Adrenal gland (tissue), 19 donors: ENCODE measurements at places on chromosomes 16 and 17. TPM values are rescaled to one million over a fixed set of nuclear protein-coding genes. Genes with fewer than 3 reads are reported as not detected.

The SLC13A5 gene
- not detected for total RNA-seq

The ACSM2A gene
- total RNA-seq, result not detected

The ABCA3 gene
- total RNA-seq, result 17.9 TPM

The NCBP3 gene
- 11.0 TPM for total RNA-seq

The TK1 gene
- total RNA-seq, result 2.5 TPM

The MSI2 gene
- total RNA-seq, result 62.6 TPM

The RND2 gene
- total RNA-seq, result 1.3 TPM

The MT4 gene
- not detected for total RNA-seq

The AOC3 gene
- 21.6 TPM for total RNA-seq

The FOXN1 gene
- total RNA-seq, result not detected

The SOX15 gene
- total RNA-seq, result 0.42 TPM

The RPL13 gene
- 2,335 TPM for total RNA-seq

The ACSM2B gene
- not detected for total RNA-seq

The LAT gene
- 4.7 TPM for total RNA-seq

The SLFN12L gene
- 0.69 TPM for total RNA-seq

The ATP1B2 gene
- 16.5 TPM for total RNA-seq

The ARHGAP27 gene
- 8.3 TPM for total RNA-seq

GRCh38 chr16:49548325-49548970 lies 174.8 kb downstream of the C16orf78 start:
- DNase-seq, result no peak

DNA sequence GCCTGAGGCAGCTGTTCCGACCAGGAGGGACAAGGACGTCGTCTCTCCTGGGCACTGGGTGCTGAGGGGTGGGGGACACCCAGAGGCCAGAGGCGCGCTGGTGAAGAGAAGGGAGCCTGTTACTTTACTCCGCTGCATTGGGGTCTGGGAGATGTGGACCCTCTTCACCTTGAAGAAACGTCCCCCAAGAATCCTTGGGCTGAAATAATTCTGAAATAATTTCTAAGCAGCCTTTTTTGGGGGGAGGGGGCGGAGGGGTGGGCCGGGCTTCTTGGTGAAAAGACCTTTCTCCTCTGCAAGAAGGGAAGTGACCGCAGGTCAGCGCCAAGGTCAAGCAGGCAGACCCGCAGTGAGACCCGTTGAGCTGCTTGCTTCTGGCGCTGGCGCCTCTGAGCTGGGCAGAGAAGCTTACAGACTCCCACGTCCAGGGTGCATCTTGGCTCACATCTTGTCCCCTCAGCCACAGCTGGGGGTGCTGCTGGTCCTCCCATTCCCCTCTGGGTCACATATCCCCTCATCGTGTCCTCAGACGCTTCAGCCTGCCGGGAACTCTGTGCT lies 1.1 kb downstream of the SYT17 start:
- DNase-seq, result no peak

GRCh38 chr16:75288596-75289120 lies 37.2 kb upstream of the BCAR1 start:
- DNase-seq, result no peak

DNA sequence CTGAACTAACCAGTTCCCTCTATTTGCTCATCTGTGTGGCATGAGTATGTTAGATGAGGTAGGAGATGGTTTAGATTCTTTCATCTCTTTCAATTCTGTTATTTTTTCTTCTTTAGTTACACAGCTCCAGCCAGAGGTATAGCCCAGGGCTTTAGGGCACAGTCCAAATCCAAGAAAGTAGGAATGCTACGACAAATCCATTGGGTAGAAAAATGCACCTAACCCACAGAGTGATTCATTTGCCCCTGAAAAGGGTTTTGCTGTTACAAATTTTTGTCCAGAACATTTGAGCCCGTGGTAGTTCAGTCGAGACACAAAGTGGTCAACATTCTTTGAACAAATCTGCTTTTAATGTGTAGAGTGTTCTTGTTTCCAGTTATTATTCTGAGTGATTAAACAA lies 250.7 kb downstream of the HS3ST3A1 start:
- no peak for DNase-seq

GRCh38 chr17:72455562-72455961 lies 334.7 kb downstream of the SOX9 start:
- DNase-seq, result no peak

DNA sequence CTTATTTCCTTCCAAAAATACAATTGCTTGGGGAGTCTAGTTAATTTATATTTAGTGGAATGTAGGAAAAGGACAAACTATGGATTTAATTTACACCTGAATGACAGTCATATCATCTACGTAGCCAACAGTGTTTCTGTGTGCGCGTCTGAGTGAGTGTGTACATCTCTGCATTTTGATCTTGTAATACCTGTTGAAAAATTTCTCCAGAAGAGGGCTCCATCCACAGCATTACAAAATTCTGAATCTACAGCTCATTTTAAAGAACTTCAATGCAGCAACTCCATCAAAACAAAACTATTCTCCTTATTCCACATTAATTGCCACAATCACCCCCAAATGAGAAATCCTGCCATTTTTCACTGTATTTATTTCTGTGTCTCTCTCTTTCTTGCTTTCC lies 3.9 kb downstream of the CDH13 start:
- DNase-seq, result no peak

GRCh38 chr16:751152-752006 lies 9.2 kb upstream of the MSLN start:
- DNase-seq, result no peak

DNA sequence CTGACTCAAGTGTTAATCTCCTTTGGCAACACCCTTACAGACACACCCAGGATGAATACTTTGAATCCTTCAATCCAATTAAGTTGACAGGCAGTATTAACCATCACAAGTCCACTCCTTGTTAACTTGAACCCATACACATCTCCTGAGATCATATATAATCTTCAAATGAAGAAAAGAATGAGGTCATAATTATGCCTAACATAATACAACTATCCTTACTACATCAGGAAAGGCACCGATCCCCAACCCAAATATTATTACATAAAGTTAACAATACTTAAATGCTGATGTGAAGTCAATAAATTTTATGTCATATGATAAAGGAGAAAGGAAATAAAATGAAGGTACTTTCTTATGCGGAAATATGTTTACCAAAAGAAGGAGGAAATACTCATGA lies 649.9 kb downstream of the KCNJ2 start:
- no peak for DNase-seq

DNA sequence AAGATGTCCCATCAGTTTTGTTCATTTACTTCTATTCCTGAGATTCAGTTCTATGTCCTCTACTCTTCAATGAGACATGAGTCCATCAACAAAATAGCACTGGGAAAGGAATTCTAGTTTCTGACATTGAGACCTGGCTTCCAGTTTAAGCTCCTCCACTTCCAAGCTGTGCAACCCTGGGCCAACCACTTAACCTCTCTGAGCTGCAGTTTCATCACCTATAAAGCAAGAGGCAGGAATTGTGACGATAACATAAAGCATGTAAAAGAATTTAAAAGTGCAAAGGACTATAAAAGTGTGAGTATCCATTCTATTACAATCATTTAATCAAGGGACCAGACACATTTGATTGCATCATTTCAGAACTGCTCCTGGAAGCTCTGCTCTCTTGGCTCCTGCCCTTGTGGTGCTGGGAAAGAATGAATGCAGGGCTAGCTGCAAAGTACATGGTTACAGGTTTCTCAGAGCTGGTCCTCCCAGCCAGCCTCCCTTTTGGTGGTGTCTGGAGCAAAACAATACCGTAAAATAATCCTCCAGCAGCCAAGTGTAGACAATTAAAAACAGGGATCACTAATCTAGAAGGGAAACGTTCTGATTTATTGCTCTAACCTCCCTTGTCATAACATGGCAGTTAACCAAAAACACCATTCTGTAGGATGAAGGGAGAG lies 113.9 kb downstream of the VPS53 start:
- peak; percentile 35 for DNase-seq

DNA sequence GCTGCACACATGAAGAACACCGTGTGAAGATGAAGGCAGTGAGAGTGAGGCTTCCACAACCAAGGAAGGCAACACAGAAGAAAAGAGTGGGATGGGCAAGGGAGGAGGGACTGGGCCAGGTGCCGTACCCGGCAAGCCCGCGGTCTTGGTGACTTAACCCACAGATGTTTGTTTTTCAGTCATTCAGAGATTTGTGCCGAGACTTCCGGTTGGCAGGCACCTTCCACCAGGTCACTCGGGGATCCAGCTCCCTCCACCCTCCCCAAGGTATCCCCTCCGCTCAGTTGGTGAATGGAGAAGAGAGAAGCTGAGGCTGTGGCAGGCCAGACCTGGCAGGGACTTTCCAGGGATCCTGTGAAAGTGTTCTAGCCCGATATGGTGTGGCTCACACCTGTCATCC lies 4.9 kb upstream of the KREMEN2 start:
- DNase-seq, result no peak

DNA sequence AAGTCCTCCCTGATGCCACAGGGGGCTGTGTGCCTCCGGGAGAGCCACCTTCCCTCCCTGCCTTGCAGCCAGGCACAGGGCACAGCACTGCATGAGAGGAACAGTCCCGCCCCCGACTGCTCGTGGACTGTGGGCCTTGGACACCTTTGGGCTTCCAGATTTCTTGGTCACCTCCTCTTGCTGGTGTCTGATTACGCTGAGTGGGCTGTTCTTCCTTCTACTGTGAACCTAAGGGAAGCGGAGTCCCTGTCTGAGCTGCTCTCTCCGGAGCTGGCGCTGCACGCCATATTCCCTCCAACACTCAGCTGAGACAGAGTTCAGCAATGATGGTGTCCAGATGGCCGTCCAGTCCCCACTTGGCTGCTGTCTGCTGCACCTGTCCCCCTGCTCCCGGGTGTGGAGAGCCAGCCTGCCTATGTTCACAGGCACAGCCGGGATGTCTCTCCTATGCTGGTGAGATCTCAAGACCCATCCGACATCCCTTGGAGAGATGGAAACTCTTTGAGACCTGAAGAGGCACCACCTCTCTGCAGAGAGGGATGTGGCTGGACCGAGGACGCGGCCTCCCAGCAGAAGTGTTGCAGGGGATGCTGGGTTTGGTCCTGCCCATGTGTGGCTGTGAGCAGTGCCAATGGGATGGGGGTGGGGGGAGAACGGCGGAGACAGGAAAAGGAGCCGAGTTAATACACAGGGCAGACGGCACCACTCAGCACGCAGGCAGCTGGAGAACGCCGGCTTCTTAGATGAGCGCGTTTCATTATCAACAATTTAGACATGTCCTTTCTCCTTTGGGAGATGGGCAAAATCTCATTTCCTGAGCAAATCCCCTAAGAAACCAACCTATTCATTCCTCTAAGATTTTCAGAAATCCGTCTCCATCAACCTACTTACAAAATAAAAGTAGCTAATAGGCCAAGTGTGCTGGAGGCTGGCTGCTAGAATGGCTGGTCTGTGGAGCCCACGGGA lies 171.9 kb downstream of the ENGASE start:
- DNase-seq, result no peak

DNA sequence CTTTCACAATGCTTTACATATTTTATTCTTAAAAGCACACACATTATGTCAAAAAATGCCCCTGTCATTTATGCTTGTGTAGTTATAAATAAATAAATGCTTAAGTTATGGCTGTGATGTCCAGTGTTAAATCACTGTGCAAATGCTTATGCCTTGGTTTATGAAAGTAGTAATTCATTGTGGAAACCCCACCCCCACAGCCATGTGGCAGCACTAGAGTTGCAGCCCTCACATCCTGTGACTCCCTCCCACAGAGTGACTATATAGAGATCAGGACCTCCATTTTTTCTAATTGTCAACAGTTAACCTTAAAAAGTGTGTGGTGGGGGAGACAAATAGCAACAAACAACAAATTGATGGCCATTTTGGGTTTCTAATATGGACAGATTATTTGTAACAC lies 2.4 kb downstream of the SKAP1 start:
- no peak for DNase-seq

GRCh38 chr17:349666-350065 lies 2.9 kb downstream of the RPH3AL start:
- no peak for DNase-seq

DNA sequence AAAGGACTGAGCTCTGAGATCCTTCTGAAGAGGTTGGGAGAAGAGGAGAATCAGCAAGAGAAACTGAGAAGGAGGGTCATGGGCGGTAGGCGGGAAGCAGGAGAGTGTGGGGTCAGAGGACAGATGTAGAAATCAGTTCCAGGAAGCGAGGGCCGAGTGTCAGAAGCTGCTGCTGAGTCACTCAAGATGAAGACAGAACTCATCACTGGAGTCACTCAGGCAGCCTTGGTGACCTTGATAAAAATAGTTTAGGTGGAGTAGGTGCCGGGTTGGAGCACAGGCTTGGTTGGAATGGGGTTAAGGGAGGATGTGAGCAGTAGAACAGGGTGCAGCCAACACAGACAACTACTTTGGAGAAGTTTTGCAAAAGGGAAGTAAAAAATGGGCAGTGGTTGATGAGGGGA lies 6.1 kb upstream of the ITGAM start:
- peak; percentile 60 for DNase-seq

- DNase-seq, result no peak
Measured at GRCh38 chr16:88658714-88659113, 4.2 kb downstream of the MVD start.

GRCh38 chr16:11306997-11307638 lies 26.0 kb upstream of the PRM1 start:
- DNase-seq, result no peak

DNA sequence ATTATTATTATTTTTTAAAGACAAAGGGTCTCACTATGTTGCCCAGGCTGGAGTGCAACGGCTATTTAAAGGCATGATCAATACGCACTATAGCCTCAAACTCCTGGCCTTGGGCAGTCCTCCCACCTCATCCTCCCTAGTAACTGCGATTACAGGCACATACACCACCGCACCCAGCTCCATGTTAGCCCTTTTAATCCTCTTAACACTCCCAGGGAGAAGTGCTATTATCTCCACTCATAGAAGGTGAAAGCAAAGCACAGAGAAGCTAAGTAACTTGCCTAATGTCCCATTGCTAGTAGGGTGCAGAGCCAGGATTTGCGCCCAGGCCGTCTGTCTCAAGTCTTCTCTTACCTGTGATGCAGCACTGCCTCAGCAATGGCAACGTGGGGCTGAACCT lies 5.0 kb downstream of the HAS3 start:
- DNase-seq, result no peak

GRCh38 chr17:75591722-75592302 lies 4.2 kb downstream of the MYO15B start:
- DNase-seq, result no peak

DNA sequence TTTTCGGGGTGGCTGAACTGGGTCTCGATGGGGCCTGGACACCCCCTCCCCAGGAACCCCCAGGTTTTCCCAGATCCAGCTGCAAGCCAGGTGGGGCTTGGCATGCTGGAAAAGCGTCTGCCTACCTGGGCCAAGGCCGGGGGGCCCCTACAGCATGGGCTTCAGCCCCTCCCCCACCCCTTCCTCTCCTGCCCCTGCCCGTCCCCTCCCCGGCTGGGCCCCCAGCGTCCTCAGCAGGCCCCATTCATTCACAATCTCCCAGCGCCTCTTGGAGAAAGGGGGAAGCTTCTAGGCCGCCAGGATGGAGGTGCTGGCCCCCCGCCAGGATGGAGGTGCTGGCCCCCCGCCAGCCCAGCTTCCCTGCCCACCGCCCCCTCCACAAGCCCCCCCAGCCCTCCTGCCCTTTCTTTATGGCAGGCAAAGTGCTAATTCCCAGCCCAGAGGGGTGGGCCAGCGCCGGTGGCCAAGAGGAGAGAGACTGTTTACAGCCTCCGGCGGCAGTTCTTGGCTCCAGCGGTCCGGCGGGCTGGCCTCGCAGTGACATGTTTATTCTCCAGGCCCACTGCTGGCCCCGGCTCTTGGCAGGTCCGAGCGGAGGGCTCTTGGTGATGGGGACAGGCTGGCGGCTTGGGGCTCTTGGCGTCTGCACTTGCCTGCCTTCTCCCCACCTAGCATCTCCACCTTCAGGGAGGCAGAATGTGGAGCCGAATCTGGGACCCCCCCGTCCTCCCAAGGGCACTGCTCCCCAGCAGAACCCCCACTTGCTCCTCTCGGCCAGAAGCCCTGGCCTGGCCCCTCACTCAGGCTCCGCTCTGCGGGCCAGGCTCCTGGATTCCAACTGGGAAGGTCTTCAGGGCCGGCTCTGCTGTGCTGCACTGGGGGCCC lies 94.4 kb upstream of the CIBAR2 start:
- DNase-seq, result peak; percentile 69
